Chondrocyte (in vitro differentiated cells): ENCODE measurements at places on chromosomes 1 and 21. TPM values are rescaled to one million over a fixed set of nuclear protein-coding genes. Genes with fewer than 3 reads are reported as not detected.

DNA sequence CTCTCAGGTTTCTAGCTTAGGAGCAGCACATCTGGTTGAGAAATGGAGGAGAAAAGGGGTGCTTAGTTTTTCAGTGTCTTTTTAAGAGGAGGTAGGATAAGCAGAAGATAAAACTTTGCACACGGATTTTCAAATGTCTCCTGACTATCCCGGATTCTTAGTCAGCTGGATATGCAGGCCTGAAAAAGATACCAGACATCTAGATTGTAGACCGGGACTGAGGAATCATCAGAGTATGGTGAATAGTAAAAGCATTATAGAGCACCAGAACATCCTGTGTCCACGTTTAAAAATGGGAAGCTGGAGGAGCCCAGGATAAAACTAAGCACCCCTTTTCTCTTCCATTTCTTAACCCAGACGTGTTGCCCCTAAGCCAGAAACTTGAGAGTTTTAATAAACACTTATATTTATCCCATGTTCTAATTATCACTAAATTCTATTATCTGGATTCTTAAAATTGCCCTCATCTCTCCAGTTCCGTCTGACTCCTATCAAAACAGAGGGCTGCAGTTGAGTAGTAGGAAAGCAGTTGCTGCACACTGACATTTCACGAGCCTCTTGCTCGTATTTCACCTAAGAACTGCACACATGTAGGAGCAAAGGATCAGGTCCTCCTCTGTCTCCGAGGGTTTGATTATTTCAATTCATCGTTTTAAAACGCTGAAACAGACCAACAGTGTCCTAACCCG, 609 bp downstream of the PIGK start:
- peaks cover 8% of the 10 kb centered on the region for H3K36me3 ChIP-seq
- H3K27ac ChIP-seq = peak overlapping the region; percentile 81
- peaks cover 32% of the 10 kb centered on the region for H3K4me1 ChIP-seq

DNA sequence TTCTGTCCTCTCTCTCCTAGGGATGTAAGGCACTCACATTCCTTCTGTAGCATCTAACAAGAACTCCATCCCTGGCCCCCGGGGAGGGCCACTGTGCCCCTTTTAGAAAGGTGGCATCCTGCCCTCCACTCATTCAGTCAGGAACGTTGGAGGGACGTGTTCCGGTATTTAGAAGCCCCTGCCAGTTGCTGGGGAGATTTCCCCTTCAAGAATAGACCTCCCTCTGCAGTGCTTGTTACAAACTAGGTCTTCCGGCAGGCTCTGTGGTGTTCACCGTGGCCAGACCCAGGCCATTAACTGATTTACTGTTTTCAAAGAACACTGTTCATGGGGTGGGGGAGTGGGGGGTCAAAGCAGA, 779 bp downstream of the PCP4L1 start:
- H3K4me3 ChIP-seq = peak overlapping the region; percentile 52
- H3K27me3 ChIP-seq = peaks cover 44% of the 10 kb centered on the region
- peaks cover 16% of the 10 kb centered on the region for H3K36me3 ChIP-seq
- no peak for DNase-seq
- no peak overlapping the region for H3K27ac ChIP-seq
- peaks cover 29% of the 10 kb centered on the region for H3K4me1 ChIP-seq

GRCh38 chr1:36383240-36383639, 2.5 kb downstream of the STK40 start:
- H3K4me1 ChIP-seq = peaks cover 77% of the 10 kb centered on the region
- no peaks in the 10 kb centered on the region for H3K27me3 ChIP-seq
- peak overlapping the region; percentile 16 for H3K4me3 ChIP-seq
- peak overlapping the region; percentile 90 for H3K27ac ChIP-seq
- no peak for DNase-seq
- H3K36me3 ChIP-seq = peaks cover 2% of the 10 kb centered on the region

Gene PLA2G4A
- 0.10 to 4.1 TPM (median 0.44 TPM) in 3 replicates for total RNA-seq

DNA sequence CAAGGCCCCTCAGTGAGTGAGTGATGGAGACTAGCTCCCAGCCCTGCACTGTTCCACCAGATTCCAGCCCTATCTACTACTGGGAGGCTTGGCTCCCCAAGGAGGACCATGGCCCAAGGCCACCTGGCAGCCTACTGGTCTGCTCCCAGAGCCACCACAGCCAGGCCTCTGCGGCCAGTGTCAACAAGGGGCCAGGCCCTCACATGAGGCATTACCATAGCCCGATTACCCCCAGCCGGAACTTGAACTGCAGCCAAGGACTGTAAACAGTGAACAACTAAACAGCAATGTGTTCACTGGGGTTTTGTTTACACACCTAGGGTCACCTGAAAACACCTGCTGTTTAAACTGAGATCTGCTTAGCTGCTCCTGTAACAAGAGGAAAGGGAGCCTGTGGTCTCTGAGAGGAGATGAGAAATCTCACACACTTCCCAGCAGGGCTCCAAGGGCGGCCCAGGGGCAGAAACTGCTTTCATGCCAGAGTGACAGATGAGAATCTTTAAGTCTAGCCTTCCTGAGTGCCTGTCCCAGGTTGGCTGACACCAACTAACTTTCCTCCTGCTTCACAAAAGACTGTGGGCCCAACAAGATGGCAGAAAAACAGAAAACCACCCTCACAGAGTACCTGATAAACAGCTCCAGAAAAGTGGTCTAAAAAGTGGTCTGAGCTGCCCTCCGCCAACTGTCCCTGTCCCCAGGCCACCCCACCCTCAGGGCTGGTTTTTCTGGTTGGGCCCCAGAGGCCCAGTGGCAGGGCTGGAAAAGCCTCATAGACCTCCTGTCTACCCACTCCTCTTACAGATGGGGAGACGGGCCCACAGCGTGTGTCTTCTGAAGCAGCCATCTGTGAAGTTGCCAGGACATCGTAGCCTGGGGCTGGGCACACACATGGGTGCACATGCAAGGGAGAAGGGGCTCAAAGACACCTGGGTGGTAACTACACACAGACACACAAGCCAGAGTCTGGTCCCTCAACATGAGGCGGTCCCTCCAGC, 28.8 kb downstream of the MEF2D start:
- H3K4me1 ChIP-seq = peaks cover 29% of the 10 kb centered on the region
- H3K27ac ChIP-seq = peak overlapping the region; percentile 77
- no peaks in the 10 kb centered on the region for H3K27me3 ChIP-seq
- peaks cover 35% of the 10 kb centered on the region for H3K36me3 ChIP-seq
- H3K4me3 ChIP-seq = no peak overlapping the region

Gene UBL4B
- total RNA-seq = not detected in 3 replicates
